Stimulated activated CD8-positive, alpha-beta memory T cell treated with anti-CD3 and anti-CD28 coated beads, Interleukin-2, amount 100 ng/mL, for 1 hour (primary cell): ENCODE measurements at places on chromosomes 5 and 9.

DNA sequence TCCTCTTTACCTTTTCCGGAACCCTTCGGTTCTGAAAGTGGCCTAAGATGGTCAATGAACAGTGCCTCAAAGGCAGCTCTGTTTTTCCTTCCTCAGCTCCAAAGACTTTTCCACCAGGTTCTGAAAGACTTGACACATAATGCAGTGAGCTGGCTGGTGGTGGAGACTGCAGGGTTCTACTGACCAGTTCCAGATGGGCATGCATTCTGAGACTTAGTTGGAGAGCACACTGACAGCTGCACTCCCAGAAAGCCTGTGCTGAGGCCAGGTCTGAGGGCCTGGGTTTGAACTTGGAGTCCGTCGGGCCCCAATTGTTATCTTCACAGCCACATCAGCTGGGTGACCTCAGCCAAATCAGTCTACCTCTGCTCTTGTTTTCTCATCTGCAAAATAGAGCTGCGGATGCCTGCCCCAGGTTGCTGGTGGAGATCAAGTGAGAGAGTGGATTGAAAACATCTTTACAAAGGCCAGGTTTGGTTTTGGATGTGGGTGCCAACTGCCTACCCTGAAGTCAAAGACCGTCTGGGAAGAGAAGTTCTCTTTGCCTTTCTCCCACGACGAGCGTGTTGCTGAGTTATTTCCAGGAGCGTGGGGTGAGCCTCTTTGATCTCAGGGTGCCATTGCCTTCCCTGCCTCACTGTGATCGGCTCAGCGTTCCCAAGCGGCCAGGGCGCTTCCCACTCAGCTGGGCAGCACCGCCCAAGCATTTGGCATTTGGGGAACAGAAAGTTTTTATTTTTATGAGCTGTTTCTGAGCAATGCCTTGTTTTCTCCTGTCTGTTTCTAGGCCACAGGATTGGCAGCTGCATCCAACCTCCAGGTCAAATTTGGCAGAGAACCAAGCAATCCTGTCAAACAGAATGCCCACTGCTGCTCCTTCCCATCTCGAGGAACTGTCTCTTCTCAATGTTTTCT, 54.9 kb downstream of the RAD23B start:
- DNase-seq = no peak

DNA sequence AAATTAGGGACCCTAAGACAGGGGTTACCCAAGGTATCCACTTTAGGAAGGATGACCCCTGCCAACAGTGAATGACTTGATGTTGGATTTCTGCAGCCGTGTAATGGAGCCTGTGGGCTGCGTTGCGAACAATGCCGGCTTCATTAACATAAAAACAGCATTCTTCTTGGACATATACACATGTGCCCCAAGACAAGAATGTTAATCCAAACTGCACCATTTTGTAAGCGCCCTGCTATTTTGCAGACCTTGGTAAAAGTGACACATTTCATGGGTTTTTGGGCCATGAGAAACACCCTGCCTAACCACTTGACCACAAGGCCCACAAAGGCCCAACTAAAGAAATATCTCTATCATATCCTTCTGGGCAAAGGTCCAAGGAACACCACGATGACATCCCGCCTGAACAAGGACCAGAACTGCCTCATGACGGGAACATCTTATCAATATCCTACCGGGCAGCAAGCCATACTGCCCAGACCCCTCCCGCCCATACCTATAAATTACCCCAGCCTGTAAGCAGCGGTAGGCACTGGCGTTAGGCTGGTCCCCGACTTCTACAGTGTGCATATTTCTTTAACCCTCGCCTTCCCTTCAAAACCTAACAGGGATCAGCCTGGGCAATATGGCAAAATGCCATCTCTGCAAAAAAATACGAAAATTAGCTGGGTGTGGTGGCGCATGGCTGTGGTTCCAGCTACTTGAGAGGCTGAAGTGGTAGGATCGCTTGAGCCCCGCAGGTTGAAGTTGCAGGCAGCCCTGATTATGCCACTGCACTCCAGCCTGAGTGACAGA, 9.7 kb upstream of the PDCD1LG2 start:
- DNase-seq = no peak

- DNase-seq = no peak
These were observed 49.0 kb downstream of the ADAMTS2 start for GRCh38 chr5:179296150-179296821.

DNA sequence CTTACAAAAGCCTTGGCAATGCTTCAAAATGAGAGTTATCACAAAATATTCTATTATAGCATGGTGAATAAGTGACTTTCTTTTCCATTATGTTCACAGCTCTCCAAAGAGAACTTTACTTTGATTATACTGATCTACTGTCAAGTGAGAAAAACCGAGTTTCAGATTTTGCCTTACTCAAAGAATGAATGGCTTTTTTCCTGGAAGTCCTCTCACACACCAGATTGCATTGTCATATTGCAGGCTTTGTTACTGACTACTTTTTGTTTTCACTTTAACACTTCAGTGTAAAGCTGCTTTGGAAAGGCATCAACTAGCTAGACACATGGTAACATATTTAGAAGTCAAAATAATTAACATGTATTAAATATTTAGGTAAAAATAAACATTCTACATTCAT, 765.2 kb upstream of the NUDT12 start:
- no peak for DNase-seq

DNA sequence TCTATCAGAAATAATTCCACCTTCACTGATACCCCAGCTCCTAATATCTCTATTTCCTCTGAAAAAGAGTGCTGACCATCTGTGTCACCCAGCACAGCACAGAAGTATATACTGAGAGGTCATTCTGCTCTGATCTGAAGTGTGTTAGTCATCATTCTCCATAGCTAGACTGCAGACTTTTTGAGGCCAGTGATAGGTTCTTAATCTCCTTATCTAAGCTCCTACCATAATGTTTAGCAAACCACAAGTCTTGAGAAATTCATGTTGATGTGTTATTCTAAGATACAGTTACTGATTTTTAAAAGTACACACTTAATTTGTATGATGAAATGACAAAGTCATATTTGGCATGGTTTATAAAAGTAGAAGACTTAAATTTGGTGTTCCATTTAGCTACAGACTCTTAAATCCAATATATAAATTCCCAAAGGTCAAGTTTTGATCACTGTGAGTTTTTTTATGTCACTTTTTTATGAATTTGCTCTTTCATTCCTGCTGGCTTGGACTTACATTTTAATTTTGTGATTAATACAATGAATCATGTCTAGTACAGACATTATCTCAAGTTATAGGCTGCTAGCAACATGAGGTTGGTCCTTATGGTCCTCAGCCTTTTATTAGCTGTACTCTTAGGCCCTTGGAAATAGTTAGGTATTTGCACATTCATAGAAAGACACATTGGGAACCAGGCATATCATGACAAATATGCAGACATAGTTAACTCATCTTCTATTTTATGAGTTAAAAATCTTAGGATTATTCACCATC, 380.8 kb downstream of the EBF1 start:
- no peak for DNase-seq

DNA sequence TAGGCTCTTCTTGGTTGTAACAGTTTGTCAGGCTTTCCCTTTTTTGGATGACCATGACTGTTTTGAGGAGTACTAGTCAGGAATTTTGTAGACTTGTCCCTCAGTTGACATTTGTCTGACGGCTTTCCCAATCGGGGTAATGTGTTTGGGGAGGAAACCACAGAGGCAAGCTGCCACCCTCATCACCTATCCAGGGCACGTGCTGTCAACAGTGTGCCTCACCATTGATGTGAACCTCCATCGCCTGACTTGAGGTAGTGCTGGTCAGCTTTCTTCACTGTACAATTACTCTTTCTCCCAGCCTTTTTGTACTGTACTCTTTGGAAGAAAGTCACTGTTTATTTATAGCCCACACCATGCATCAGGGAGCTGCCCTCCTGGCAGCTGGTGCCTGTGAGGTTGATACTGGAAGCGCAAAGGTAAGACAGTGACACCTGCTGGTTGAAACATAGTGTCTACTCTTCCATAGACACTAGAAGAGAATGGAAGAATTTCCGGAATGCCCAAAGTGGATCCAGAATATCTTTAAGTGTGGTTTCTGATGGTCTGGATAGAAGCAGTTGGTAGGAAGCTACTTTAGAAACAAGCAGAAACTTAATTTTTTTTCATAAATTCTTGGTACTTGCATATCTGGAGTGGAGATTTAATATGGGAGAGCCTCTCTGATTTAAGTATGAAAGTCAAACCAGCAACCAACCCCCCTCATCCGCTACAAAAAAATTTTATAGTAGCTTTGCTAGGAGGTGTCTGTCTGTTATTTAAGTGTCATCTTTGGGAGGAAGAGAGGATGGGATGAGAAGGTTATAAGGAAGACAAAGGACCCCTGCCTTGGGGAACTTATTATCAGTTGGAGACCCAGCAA, 69.3 kb downstream of the SNX30 start:
- DNase-seq = no peak

GRCh38 chr5:62579761-62580160, 1.1 kb downstream of the LRRC70 start:
- no peak for DNase-seq

GRCh38 chr5:166363087-166363760, 1928.2 kb upstream of the WWC1 start:
- DNase-seq = no peak

- no peak for DNase-seq
These were observed 1.5 kb upstream of the MRPS30 start for GRCh38 chr5:44807269-44807668.

GRCh38 chr5:57770039-57770438, 287.4 kb upstream of the ACTBL2 start:
- no peak for DNase-seq
